CD4-positive, CD25-positive, alpha-beta regulatory T cell (primary cell): ENCODE measurements at places on chromosomes 5 and 9.

DNA sequence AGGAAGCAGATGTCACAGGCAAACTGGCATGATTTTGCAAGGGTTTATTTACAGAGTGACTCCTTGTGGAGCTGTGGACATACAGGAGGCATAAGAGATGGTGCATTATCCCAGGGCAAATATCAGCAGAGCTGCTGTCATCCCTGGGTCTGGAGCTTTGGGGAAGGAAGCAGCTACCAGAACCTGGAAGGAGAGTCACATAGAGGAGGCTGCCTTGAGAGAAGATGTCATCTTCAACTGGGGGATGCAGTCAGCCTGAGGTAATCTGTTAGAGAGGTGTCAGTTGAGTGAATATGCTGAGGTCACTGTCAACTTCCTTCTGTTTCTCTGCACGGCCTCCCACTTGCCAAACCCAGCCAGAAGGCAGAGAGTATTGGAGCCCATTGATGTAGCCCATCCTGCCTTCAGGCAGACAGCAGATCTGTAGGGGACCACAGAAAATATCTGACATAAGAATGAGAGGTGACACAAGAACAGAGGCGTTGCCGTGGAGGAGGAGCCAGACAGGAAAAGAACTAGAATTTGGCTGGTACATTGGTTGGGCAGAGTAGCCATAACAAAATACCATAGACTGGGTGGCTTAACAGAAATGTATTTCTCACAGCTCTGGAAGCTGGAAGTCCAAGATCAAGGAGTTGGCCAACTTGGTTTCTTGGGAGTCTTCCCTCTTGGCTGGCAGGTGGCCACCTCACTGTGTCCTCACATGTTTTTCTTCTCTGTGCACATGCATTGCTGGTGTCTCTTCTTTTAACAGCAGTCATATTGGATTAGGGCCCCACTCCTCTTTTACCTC, 102.8 kb downstream of the SNX18 start:
- DNase-seq, result no peak

DNA sequence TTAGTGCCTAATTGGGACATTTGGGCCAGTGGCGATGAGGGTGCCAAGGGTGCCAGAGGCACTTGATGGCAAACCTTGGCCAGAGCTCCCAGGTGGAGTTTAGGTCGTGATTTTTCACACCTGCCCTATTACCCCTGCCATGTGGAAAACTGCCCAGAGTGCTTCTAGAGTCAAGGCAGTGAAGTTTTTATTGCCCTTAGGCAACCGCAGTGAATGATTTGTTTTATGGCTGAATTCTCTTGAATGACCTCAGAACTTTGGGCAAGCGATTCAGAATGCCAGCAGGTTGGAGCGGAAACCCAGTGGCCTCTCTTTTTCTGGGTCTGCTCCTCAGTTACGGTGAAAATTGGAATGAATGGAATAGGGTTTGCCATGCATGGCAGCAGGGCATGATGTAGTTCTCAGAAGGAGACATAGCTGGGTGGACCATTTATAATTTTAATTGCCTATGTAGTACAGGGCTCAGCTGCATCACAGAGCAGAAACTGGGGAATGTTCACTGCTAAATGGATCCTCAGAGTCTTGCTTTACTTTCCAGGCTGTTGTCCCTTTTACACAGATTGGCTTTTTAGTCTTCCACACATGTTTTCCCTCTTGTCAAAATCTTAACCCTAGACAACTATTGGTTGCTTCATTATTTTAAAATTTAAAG, 820.0 kb upstream of the SEMA6A start:
- DNase-seq, result no peak

DNA sequence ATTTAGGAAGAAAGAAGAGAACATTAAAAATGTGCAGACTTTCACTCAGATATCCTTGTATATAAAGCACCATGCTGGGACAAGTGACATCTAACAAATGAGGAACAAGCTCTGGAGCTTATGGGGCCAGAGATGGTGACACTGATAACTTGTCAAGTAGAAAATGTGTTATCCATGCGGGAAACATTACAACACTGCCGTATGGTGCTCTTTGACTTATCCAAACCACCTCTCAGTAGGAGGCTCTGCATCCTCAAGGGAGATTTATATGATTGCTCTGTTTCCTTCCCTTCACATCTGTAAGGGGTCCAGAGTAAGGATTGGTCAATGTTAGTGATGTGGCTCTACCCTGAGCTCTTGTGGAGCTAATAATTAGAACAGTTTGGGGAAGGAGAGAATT, 23.5 kb downstream of the KCTD16 start:
- no peak for DNase-seq

DNA sequence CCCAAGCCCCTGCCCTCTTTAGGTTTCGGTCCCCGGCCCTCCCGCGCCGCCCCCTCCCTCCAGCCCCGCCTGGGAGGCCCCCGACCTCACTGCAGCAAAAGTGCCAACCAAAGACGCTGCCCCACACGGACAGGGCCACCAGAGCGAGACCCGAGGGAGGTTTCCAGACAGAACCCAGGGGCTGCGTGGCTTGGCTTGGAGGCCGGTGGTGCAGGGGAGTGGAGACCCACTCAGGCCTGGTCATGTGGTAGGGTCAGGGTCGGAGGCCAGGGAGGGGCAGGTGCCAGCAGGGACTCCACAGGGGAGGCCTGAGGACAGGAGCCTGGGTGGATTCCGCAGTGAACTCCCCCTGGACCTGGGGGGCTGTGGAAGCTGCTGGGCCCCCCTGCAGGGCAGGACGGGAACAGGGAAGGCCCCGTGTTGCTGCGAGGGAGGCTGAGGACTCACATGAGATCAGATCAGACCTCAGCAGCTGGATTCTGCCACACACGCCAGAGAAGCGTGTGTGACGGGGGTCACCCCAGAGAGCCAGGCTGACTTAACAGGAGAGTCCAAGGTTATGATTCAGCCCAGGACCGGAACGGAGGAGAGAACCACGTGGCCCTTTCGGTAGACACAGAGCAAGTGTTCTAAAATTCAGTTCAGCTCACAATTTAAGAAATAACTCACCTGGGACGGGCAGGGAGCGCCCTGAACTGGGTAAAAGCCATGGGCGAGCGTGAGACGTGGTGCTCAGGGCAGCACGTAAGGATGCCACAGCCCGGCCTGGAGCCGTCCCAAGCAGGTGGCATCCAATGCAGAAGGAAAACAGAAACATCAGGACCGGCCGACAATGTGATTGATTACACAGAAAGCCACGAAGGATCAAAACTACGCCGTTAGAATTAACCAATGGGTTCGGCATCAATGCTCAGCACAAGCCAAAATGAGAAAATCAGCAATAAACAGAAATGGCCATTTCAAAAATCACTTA, 38.9 kb downstream of the EXD3 start:
- DNase-seq, result no peak

DNA sequence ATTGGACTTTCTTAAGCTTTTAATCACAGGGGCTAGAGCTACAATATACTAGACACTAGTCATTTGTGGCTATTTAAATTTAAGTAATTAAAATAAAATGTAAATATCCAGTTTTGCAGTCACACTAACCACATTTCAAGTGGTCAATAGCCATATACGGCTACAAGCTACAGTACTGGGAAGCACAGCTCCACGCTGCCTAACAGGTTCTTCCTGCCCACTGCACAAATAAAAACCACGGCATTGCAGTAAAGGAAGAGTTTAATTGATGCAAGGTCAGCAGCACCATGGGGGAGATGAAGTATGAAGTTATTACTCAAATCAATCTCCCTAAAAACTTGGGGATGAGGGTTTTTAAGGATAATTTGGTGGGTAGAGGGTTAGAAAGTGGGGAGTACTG, 134.1 kb downstream of the LURAP1L start:
- no peak for DNase-seq

- DNase-seq, result no peak
Observed at GRCh38 chr5:101520417-101520816, 617.3 kb upstream of the ST8SIA4 start.

DNA sequence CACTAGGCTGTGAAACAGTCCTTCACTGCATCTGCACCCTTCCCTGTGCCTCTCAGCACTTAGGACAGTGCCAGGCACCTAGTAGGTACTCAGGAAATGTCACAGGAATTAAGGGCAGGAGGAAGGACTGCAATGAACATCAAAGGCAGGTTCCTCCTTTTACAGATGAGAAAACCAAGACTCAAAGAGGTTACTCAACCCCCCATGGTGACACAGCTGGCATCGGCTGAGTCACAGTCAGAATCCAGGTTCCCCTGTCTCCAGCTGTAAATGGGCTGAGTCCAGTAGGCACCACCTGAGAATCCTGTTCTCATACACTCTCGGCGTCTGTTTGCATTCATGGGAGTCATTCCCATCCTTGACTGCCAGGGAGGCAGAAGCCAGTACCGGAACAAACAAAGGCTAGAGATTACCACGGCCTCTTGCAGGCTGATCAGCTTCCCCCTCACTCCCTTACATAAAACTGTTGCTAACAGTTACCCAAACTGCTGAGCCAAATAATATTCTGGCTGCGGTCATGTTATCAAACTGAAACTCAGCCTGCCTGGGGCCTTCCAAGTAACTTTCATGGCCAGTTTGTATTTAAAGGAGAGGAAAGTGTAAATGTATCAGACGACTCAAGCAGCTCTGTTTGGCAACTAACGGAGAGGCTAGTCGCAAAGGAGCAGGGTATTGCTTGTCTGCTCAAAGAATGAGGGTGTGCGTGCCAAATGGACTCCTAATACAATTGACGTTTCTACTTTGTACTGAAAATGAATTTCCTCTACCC, 201.7 kb downstream of the PAPPA start:
- DNase-seq, result no peak

DNA sequence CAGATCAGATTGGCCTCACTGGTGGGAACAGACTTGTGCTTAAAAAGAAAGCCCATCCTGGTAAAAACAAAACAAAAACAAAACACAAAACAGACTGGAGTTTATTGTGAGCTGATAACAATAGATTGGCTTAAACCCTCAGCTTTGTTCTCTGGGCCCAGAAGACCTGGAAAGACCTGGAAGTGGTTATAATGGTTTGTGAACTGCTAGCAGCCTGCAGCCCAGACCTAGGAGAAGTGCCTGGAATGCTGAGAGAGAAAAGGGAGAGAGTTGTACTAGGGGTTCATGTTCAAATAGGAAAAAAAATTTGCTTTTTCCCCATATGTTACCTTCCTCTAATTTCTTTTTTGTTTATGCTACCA, 396.6 kb downstream of the DMAC1 start:
- DNase-seq, result no peak

- no peak for DNase-seq
Observed at GRCh38 chr5:179233909-179234562, 111.2 kb downstream of the ADAMTS2 start.

DNA sequence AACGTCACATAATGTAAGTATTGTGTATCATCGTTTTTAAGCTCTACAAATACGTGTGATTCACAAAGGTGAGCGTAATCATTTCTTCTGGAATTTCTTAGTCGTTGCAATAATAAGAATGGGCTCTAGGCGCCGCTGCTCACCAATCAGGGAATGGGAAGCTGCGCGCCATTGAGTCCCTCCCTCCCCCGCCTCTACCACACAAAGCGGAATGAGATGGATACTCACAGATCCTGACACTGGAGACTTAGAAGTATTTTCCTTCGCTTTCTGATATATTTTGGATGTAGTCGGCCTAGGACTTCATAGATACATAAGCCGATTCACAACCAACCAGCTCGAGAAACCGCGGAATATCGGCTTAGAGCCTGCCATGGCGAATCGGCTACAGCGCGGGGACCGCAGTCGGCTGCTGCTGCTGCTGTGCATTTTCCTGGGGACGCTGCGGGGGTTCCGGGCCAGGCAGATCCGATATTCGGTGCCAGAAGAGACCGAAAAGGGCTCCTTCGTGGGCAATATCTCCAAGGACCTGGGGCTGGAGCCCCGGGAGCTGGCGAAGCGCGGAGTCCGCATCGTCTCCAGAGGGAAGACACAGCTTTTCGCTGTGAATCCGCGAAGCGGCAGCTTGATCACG, at the start of gene PCDHGA11:
Gene PCDHGA11, plus strand, starts transcription at position 197 of the 634 bp plus-strand sequence. Its CDS starts 177 bp downstream, at position 374.
- DNase-seq, result no peak

- DNase-seq, result no peak
Observed at GRCh38 chr5:54760182-54760935, 225.0 kb downstream of the ESM1 start.

DNA sequence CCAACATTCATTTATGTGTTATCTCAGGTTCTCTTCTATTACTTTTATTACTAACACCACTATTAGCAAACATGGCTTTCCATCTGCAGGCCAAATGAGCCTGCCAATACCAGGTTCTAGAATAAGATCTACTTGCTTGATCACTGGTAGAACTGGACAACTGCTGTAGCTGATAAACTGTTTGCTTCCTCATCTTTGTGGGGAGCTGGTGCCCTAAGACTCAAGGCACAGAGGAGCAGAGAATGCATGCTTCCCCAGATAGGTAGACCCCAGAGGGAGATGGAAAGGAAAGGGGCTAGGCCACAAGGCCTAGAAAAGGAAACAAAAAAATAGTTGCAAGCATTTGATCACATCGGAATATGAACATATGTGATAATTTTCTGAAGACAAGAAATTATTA, 30.7 kb upstream of the AUH start:
- DNase-seq, result no peak

- DNase-seq, result no peak
Observed at GRCh38 chr9:120291050-120291449, 288.9 kb downstream of the CDK5RAP2 start.

GRCh38 chr9:75181750-75182149, 93.4 kb downstream of the OSTF1 start:
- DNase-seq, result no peak

GRCh38 chr9:107024193-107024592, 161.2 kb downstream of the ZNF462 start:
- no peak for DNase-seq

DNA sequence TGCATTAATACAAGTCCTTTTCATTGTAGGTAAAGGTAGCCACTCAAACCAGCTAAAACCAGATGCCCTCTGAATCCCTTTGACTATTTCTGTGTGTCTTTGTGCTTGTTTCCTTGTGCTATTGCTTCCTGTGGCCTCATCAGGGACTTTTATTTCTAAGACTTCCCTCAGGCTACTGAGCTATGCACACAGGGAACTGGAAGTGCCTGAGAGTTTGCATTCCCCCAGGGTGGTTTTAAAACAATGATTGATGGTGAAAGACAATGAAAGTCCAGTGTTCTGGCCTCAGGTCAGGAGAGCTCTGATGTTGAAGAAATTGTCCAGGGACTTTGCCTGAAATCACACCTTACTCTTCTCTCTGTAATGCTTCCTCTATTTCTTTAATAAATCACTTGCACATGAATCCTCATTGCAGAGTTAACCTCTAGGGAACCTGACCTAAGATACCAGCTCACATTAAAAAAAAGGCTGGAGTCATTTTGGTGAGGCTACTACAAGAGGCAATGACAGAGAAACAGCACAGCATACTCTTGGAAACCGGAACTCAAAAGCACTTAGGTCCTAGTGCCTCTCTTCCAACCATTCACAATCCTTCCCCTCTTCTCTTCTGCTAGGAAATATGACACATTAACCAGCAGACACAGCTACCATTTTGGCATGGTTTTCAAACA, 158.1 kb upstream of the NREP start:
- no peak for DNase-seq

DNA sequence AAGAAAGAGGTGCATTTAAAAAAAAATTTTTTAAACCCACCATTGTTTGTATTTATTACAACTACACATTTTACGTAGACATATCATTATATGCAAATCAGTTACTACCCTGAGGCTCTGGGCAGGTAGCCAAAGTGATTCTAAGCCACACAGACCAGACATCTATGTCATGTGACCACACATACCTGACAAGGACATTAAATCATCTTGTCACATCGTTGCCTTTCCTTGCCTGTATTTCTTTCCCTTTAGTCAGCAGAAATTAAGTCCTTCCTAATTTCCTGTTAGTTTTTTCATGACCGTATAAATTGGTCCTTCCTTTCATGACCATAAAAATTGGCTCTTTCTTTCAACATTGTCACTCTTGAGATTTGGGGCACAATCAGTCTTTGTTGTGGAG, 134.2 kb upstream of the MARCHF11 start:
- no peak for DNase-seq

- DNase-seq, result no peak
Observed at GRCh38 chr5:107373549-107374263, 297.0 kb downstream of the EFNA5 start.

- no peak for DNase-seq
Observed at GRCh38 chr9:35892051-35892450, 14.0 kb upstream of the HRCT1 start.
